ENCODE measurements at places on chromosomes 3 and 15. TPM values are rescaled to one million over a fixed set of nuclear protein-coding genes. Genes with fewer than 3 reads are reported as not detected.
A peak's percentile ranks its signal among the peaks of the same experiment; 100 is the strongest.

- no peak for DNase-seq
These were observed 19.8 kb downstream of the CFAP92 start for GRCh38 chr3:128973988-128974564.

- no peak for DNase-seq
These were observed 47.5 kb downstream of the PRTG start for GRCh38 chr15:55695432-55695831.

DNA sequence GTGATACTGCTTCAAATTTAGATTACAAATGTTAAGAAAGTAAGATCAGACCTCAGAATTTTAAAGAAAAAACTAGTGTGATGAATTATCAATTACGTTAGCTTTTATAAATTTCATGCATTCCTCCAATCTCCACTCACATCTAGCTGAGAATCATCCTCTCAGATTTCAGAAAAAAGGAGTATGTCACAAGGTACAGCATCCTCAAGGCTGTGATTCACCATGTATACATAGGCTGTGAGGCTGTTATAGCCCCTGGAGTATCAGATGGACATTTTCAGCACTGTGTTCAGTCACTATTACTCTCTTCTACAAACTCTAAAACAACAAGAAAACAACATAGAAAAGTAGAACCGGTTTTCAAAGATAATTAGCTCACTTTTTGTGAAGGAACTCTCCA, 214.4 kb downstream of the PCCB start:
- no peak for DNase-seq

GRCh38 chr3:111047042-111047441, 24.6 kb upstream of the NECTIN3 start:
- no peak for DNase-seq

GRCh38 chr15:99485992-99486370, 79.8 kb upstream of the MEF2A start:
- no peak for DNase-seq

DNA sequence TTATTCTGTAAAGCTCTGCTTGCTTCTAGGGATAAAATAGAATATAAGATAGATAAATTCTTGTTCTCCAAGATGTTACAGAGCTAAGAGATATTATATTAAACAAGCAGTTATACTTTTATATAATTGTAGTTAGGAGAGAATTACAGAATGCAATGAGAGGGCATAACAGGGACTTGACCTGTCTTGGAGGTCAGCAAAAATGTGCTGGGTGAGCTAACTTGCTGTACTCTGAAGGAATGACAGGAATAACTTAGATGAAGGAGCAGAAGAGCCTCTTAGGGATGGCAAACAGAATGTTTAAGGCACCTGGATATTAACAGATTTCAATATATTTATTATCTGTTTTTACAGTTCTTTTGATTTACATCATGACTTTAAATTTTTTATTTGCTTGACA, 33.2 kb downstream of the ZNF654 start:
- DNase-seq: no peak

GRCh38 chr3:54759166-54759565, 168.7 kb downstream of the LRTM1 start:
- no peak for DNase-seq

DNA sequence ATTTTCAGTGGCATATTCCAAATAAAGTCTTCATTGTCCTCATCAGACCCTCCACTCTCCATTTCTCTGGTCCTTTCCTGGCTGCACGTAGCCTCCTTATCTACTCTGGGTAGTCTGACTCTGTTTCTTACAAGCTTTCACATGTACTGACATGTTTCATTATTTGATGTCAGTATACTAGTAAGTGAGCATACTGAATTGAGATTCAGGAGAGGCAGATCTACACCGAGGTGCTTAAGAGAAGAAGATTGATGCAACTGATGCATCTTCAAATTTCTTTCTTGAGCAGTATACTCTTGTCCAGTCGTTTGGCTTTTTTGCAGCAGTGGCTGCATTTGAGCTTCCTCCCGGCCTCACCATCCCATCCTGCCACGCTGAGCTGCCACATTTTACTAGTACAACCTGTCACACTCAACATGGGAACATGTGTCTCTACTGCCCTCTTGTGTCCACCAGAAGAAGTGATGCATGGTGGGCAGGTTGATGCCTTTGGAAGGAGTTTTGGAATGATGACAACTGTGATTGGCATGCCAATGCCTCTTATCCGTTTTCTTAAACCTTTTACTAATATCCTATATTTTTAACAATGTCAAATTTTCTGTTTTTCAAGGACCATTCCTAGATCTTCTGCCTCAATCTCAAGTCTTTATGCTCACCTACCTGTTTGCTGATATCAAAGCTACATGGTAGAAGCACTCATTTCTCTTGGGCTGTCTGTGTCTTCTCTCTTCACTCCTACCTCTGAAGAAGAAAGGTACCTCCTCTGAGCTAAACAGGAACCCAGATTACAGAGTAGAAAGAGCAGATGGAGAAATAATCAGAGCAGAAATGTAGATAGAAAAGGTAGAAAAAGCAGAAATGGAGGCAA, 38.7 kb downstream of the GUCA1C start:
- DNase-seq: peak; percentile 36

DNA sequence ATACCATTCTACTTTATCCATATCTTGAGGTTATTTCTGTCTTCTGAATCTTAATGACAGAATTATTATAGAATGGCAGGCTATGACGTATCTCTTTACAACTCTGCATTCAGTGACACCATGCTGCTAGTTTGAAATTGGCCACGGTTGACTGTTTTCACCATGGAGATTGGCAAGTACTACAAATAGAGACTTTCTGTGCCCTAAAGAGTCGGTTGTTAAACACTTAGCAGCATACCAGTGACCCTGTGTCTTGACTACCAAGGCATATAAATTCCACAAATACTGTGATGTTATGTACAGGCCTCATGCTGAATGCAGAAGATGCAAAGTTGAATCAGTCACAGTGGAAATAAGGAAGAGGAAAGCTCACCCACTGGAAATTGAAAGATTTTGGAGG, 67.0 kb upstream of the CADPS start:
- no peak for DNase-seq

- no peak for DNase-seq
These were observed 113.2 kb downstream of the PPP2R3A start for GRCh38 chr3:136078421-136079364.

DNA sequence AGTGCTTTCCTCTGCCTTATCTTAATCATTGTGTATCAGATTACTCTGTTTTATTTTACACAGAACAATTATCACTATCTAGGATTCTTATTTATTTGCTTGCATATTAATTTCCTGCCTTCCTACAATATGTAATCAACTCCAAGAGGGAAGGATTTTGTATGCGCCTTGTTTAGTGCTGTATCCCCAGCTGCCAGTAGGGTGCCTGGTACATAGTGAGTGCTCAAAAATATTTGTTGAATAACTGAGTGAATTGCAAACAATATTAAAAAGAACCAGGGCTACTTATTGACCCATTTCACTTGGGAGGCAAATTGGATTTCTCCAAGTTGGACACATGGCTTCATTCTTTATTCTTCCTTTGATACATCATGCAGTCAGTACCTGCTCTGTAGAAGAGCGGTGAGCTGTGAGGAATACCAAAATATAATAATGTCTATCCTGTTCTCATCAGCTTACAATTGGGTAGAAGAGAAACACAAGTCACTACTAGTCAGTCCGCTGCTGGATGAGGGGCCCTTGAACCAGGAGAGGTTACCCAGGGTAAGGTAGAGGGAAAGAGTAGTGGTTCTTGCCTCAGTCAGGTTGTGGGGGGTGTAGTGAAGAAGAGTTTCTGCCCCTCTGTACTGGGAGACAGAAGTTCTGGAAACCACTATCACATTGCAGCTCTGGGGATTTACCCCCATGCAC, 233.9 kb upstream of the ZBTB20 start:
- DNase-seq: no peak

DNA sequence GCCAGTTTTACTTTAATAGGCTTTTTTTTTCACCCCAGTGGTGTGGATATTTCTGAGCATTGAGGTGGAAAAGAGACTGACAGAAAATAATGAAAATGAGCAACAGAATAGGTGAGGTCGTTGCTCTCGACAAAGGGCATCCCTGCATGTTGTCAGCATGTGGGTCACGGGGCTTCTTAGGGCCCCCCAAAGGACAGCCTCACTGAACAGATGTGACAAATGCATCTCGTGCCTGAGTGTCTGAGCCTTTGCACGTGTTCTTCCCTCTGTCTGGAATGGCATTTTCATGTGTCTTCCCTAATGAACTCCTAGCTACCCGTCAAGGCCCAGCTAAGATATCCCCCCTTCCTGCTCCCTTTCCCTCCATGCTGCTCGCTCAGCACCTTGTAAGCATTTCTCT, 31.8 kb downstream of the FAH start:
- no peak for DNase-seq

DNA sequence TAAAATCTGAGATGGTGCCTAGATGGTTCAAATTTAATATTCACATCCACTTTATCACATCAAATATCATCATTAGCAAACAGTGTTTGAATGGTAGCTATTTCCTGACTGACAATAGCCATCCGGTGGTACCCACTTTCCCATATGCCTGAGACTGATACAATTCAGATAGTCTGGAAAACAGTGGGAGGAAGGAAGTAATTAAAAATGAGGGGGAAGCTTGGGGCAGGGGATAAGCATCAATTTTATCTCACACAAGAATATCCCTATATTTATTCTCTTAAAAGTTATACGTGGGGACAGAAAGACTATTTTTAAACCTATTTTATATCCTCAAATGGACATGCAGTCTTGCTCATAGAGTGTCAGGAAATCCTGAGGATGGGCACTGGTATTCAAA, 122.5 kb upstream of the GAP43 start:
- no peak for DNase-seq

DNA sequence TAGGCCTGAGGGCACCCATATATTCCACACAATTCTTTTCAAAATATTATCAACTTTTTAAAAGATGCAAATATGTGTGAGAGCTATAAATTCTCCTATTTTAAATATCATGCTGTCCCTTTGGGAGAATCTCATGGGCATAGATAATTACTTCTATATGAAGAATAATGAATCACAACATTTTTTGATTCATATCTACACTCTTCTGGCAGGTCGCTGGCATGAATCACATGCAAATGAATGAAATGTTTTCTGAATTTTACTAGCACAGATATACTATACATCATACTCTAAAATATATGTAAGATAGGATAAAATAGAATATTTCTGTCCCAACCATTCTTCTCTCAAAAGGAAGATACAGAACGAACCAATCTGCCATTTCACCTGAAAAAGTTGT, 277.7 kb upstream of the KCNH8 start:
- no peak for DNase-seq

DNA sequence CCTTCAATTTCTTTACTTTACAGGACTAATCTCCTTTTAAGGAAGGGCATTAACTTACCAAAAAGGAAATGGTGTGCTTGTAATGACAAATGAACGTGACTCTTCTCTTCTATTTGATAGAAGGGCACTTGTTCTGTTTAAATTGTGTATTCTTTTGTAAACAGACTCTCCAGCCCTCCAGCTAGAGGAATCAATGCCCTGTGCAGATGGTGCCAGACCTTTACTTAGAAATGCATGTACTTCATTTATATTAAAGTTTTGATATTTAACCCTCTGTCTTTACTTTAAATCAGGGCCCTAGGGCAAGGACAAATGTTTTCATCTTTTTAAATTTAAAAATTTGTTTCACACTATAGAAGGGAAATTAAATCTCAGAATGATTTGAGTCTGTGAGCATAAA, 355.1 kb downstream of the GBE1 start:
- DNase-seq: no peak

DNA sequence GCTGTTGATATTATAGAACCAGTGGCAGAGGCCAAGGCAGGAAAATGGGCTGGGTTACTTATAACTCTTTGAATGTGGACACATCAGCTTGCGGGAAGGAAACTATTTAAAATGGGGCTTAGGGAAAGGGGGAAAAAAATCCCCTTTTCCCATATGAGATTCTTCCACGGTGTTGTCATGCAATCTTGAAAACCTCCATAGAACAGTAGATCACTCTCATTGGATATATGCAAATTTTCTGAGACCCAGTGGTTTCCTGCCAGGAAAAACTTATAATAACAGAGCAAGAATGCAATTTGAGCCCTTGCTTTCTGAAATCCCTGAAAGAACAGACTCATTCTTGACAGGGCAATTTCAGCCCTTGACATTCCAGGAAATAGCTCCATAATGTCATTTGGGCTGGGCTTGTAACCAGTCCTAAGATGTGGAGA, 31.1 kb downstream of the TMEM212 start:
- DNase-seq: no peak

- DNase-seq: no peak
These were observed 52.1 kb downstream of the TMEM212 start for GRCh38 chr3:171895291-171895690.

GRCh38 chr3:183975981-183976662, 41.6 kb downstream of the ABCC5 start:
- no peak for DNase-seq

GRCh38 chr15:45611305-45611704, 23.5 kb upstream of the SQOR start:
- no peak for DNase-seq

DNA sequence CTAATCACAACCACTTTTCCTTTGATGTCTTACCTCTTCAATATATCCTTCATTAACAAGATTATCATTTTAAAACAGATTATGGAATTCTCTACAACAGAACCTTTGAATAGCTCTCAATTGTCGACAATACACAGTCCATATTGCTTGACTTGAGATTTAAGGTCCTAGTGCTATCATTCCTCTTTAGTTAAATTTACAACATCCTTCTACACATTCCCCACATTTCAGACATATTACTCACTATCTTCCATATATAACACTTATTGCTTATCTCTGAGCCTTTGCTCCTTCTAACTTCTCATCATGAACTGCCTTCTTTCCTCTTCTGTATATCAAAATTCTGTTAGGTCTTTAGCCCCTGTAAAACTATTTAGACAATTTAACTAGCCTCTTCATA, 247.0 kb downstream of the STXBP5L start:
- no peak for DNase-seq

- no peak for DNase-seq
These were observed 131.1 kb upstream of the BFSP2 start for GRCh38 chr3:133268726-133269134.

DNA sequence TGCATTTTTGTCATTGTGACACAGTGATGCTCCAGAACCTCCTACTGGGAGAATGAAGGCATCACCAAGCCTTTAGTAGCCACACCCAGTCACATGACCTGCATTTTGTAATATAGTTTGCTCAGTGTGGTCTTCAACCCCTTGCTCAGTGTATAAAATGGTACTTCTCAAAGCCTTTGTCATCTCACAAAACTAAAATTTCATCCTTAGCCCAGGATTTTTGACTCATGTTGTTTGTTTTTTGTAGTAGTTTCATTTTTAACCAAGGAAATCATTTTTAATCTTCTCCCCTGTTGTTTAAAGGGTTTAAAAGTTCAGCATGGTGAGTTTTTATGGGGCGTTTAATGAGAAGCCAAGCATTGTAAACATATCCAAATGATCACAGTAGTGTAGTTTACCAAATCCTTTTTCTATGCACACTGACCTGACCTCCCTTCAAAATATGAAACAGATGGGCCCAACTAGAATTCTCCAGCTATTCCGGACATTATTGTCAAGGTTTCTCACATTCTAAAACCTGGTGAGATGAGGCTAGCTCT, 123.5 kb upstream of the IL12A start:
- DNase-seq: no peak

The FOXL2NB gene
- not detected for total RNA-seq

The IRAK2 gene
- total RNA-seq: 1.7 TPM

The LEKR1 gene
- 1.5 TPM for total RNA-seq

The ZNF445 gene
- 4.8 TPM for total RNA-seq

The CAPN3 gene
- 9.0 TPM for total RNA-seq

The TEX55 gene
- not detected for total RNA-seq

The SERINC4 gene
- total RNA-seq: 0.44 TPM

The EXD1 gene
- not detected for total RNA-seq

The PRR23C gene
- total RNA-seq: not detected

The AAGAB gene
- 18.0 TPM for total RNA-seq

The LRRC31 gene
- not detected for total RNA-seq

The ALDH1L1 gene
- not detected for total RNA-seq

The PCSK6 gene
- total RNA-seq: 2.6 TPM

The TNNC1 gene
- total RNA-seq: 3.8 TPM
